ENCODE measurements at places on chromosomes 4 and X.

DNA sequence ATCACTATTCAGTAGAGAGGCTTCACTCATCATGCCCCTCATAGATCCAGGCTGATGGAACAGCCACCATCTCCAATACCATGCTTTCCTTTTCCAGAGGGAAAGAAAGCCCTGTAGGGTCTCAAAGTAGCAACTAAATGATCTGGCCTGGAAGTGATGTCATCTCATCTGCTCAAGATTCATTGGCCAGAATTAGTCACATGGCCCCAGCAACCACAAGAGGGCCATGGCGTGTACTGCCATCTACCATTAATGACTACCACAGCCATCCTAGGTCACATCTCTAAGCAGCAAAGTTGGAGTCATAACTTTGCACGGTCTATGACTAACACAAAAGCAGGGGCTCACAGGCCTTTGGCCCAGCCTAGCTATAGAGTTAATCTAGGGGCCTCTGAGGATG, 194.8 kb downstream of the KIT start:
- no peak for DNase-seq

GRCh38 chr4:170007113-170007512, 19.1 kb downstream of the MFAP3L start:
- DNase-seq = no peak

GRCh38 chr4:41933997-41934503, 1.2 kb upstream of the TMEM33 start:
- no peak for DNase-seq

- DNase-seq = no peak
These were observed 104.1 kb downstream of the PHOX2B start for GRCh38 chr4:41644288-41644914.

DNA sequence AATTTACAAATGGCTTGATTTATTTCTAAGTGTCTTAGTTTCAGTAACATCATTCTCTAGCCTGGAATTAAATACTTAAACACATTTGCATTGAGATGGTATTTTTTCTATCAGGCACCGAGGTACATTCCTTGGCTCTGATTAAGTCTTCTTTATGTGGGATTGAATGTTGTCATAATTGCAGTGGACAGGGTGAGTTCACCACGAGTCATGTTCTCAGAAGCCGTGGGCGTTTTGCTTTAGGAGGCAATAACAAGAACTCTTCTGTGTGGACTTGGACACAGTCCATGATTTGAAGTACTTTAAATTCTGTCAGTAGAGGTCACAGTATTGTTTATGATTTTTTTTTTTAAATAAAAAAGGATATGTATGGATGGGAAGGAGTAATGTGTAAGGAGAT, 57.1 kb upstream of the EFHC2 start:
- DNase-seq = no peak

DNA sequence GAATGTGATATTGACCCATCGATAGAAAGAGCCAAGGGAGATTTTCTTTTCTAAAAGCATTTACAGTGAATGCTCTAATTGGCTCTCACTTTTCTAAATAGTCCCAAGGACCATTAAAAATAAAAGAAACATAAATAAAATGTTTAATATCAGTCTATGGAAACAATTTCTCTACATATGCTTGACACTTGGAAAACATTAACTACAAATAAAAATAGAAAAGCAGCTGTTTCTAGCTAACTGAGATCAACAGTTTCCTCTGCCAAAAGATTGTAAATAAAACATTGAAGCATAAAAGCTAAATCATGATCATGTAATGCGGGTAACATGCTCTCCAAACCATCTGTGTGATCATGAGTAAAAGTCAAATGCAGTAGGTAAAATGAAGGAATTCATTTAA, 49.7 kb downstream of the CORIN start:
- DNase-seq = no peak

GRCh38 chrX:79604364-79604763, 237.2 kb upstream of the ITM2A start:
- no peak for DNase-seq

Data from NCI-H1694 (cell line).